ENCODE measurements at places on chromosomes 4 and X.

GRCh38 chrX:57516491-57516890 is 75.3 kb upstream of the ZXDB start:
- no peak for DNase-seq

- no peak for DNase-seq
Observed at GRCh38 chr4:133775881-133776280, 425.7 kb downstream of the PABPC4L start.

DNA sequence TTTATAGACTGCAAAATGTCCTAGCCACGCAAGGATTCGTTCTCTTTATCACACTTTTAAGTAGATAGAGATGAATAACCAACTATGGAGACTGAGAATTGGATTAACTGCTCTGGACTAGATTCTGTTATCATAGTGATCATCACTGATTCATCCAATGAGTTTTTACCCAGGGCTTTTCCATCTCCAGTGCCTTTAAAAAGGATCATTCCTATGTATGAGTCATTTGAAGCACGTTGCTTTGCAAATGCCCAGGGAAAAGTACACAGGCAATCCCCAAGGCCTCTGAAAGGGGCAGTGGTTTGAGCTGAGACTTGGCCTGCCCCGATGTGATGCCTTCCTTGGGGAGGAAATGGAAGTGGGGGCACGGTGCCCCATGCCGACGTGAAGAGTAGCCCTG is 122.7 kb upstream of the PSAPL1 start:
- DNase-seq: no peak

DNA sequence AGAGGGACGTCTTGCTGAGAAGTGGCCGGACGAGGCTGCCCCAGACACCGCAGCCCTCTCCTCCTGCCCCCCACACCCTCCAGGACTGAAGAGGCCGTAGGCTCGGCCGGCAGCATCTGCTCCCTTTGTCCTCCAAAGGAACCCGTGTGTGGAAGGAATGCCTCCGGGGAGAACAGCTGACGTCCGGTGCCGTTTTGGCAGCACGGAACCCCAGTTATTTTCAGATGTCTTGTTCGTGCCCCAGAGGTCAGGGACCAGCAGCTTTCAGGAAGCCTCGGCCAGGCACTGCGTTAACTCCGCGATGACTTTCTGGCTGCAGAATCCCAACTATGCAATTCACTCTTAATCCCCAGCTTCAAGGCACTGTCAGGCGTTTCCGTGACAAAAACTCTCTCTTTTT is 10.9 kb upstream of the PPP2R3B start:
- DNase-seq: no peak

DNA sequence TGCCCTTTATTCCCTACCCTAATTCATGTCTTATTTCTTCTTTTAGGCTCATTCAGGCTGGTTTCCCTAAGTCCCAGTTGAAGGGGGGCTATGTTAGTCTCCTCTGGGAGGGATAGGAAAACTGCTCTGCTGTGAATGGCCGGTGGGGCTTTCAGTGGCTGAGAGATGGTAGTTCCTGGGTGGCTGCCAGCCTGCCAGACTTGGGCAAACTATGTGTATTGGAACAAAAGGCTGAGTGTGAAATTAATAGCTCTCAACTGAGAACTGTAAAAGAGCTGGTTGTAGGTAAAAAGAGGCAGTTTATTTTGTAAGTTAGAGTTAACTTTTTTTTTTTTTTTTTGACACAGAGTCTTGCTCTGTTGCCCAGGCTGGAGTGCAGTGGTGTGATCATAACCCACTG is 28.8 kb downstream of the ARHGAP10 start:
- DNase-seq: no peak

- no peak for DNase-seq
Observed at GRCh38 chrX:6614506-6614905, 79.6 kb upstream of the VCX3A start.

- no peak for DNase-seq
Observed at GRCh38 chr4:183867247-183867646, 37.9 kb upstream of the STOX2 start.

DNA sequence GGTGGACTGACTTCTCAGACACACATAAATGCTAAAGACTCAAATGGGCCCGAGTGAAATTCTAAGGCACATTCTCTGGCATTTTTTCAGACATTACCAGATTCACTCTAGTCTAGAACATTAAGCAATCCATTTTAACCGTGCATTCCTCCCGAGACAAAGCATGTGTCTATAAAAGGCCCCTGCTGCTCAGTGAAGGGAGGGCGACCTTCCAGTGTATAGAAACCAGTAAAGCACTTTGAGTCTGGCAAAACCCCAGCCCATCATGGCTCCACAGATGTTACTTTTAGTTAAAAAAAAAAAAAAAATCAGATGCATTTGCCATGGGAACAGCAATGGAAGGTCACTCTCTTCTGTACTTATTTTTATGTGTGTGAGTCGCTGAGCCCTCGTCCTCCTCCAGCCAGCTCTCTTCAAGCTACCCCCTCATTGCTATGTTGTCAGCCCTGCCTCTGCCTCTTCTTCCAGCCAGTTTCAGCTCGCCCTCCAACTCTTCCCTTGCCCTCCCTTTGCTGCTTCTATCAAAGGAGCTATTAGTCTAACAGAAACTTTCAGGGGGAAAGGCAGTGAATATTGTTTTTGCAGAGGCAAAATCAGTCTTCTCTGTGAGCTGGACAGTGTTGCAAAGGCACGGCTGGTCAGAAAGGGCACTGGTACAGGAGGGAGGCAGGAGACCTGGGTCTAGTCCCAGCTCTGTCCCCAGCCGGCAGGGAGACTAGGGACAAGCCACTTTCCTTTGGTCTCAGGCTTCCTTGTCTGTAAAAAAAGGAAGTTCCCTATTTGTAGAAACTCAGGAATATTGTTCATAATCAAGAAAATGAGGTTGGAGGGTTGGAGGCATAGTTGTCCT is 644.2 kb downstream of the ZNF674 start:
- DNase-seq: no peak

DNA sequence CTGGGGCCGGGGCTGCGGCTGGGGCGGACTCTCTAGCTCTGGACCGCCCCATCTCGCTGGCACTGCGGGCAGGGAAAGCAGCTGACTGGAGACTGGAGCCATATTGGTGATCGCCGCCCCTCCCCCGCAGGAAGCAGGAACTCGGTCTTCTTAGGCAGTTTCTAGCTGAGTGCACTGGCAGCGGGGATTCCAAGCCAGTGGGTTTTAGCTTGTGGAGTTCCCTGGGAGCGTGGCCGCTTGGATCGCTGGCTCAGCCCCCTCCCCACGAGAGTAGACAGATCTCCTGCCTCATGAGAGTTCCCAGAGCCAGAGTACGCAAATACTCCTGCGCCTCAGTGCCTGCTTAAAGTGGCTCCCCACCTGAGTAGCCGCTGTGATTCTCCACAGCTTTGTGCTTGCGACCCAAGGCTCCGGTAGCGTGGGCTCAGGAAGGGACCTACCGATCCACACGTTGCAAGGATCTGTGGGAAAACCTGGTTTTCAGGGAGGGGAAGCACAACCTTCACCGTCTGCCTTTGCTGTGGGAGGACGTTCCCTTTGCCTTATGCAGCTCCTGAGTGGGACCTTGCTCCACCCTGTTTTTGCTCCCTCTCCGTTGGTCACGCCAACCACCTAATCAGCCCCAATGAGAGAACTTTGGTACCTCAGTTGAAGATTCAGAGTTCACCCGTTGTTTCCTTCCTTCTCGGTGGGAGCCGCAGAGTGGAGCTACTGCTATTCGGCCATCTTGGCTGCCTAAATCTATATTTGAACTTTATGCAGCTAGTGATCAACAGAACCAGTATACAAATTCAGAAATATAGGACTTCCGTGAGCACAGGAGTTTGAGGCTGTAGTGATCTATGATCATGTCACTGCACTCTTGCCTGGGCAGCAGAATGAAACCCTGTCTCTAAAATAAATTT is 803.9 kb upstream of the PCDH10 start:
- no peak for DNase-seq

DNA sequence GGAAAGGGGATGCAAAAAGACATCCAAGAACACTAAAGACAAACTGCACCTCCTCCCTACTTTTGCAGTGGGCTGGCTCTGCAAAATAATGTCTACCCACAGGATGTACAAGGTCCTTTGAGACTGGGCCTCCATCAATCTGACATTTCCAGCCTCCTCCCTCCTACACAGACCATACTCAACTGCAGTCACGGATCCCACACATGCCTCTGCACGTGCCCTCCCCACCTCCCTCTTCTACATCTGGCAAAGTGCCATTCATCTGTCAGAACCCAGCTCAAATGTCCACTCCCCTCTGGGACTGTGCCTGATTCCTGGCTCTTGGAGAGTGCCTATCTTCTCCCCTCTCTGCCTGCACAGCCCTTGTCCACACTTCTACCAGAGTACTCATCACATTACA is 50.3 kb downstream of the CHRDL1 start:
- DNase-seq: no peak

DNA sequence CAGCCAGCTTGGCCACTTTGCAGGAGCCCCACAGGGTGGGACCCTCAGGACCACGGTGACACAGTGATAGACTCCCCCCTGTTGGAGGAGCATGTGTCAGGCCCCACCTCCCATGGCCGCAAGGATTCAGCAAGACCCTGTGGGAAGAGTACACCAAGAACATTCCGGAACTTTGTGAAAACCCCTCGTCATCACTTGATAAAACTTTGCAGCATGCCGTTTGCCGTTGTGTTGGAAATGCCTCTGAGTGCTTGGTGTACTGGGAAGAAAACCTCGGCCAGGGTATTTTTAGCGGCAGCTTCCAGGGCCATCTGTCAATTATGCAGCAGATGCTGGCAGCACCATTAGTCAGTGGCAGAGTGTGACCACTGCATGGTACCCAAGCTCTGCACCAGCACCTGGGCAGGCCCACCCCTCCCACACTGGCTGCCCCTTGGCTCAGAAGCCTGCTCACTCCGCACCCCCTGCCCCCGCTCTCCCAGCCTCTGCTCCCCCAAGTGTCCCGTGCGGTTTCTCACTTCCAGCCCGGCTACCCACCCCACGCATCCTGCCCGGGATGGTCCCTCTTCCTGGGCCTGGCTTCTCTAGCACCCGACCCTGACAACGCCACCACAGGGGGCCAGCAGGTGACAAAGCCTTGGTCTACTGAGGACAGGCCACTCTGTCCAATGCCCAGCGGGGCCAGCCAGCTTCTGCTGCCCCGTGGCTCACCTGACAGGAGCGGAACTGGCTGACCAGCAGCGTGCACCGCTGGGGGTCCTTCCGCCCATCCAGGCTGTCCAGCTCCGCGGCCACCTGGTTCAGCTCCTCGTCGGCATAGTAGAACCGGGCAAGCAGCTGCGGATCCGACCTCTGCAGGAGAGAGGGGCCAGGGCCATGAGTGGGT is 65.0 kb downstream of the ZFYVE28 start:
- peak; percentile 46 for DNase-seq

- DNase-seq: no peak
Observed at GRCh38 chr4:81659051-81659450, 187.3 kb upstream of the RASGEF1B start.

GRCh38 chr4:40525752-40526598 is 103.7 kb downstream of the RBM47 start:
- DNase-seq: no peak

DNA sequence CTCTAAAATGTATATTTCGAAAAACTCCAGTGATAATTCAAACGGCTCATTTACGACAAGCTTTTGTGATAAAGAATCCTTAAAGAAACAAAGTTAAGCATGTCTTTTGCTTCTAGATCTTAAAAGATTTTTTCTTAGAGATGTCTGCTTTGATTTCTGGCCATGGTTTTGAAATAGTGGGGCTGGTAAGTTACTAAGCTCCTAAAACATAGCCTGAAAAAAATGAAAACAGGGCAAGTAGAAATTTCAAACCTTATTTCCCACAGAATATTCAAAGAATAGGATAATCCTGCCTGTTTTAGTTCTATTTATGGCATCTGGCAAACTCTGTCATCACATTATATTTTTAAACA is 318.3 kb downstream of the ARHGAP24 start:
- DNase-seq: no peak

DNA sequence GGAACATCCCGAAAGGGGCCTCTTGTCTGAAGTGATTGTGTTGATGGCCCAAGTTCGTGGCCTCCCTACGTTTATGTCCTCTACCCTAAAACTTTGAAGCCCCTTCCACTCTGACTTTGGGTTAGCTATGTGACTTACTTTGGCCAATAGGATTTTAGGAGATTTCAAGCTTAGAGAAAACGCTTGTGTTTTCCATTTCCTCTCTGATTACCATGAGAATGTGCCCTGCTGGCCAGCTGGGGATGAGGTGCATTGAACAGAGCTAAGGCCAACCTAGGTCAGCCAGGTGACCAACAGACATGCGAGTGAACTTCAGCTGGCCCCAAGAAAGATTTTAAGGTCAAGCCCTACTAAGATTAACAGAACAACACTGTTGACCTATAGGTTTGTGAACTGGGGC is 82.4 kb downstream of the SLC2A9 start:
- DNase-seq: no peak

DNA sequence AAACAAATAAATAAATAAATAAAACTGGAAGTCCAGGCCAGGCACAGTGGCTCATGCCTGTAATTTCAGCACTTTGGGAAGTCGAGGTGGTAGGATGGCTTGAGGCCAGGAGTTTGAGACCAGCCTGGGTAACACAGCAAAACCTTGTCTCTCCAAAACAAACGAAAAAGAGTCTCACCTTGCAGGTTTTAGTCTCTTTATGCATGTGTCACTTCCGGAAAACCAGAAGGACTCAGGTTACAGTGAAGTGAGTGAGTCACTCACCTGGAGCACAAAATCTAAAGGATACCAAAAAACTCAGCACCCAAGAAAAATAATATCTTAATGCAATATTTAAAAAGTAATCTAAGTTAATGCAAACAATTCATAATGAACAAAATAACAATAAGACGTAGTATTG is 20.1 kb upstream of the SLC34A2 start:
- DNase-seq: no peak

Measured in activated CD8-positive, alpha-beta memory T cell treated with anti-CD3 and anti-CD28 coated beads, Interleukin-2, amount 50 U/mL, for 48 hours (primary cell).